ENCODE measurements at places on chromosomes 11 and 22. TPM values are rescaled to one million over a fixed set of nuclear protein-coding genes. Genes with fewer than 3 reads are reported as not detected.

The MLC1 gene
- total RNA-seq, result 0.16 TPM

The C11orf21 gene
- total RNA-seq, result 1.4 TPM

The VWA5A gene
- 24.5 TPM for total RNA-seq

DNA sequence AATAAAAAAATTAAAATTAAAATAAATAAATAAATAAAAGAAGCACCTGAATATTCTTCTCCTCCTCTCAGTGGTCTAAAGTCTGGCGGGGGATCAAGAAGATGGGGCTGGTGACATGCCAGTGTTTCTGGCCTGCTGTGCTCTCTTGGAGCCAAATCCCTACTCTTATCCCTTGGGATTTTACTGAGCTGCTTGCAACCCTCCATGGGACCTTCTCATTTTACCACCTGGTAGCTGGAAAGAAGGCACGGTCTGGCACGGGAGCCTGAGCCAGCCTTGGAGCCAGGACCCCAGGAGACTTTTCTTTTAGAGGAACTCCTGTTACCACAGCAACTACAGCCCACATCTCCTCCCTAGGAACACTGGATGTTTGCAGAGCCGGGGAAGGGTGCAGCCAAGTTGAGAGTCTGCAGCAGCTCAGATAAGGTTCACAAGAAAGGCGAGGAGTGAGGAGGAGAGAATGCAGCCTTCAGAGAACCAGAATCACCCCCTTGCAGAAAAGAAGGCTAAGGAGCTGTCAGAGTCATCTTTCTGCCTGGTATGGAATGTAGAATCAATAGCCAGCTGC, 21.4 kb downstream of the CD6 start:
- H3K36me3 ChIP-seq, result no peaks in the 10 kb centered on the region
- H3K27ac ChIP-seq, result no peak overlapping the region
- H3K27me3 ChIP-seq, result no peaks in the 10 kb centered on the region
- DNase-seq, result peak; percentile 38
- H3K4me3 ChIP-seq, result no peak overlapping the region

GRCh38 chr22:37260901-37261336, 16.9 kb upstream of the RAC2 start:
- DNase-seq, result peak; percentile 76
- no peaks in the 10 kb centered on the region for H3K27me3 ChIP-seq
- H3K4me1 ChIP-seq, result no peaks in the 10 kb centered on the region
- no peak overlapping the region for H3K4me3 ChIP-seq
- H3K36me3 ChIP-seq, result no peaks in the 10 kb centered on the region
- H3K27ac ChIP-seq, result no peak overlapping the region

- no peaks in the 10 kb centered on the region for H3K27me3 ChIP-seq
- no peaks in the 10 kb centered on the region for H3K36me3 ChIP-seq
- no peaks in the 10 kb centered on the region for H3K4me1 ChIP-seq
- peak; percentile 42 for DNase-seq
- no peak overlapping the region for H3K27ac ChIP-seq
Measured at GRCh38 chr11:3202305-3202704, 16.3 kb downstream of the MRGPRG start.

- H3K27ac ChIP-seq, result no peak overlapping the region
- DNase-seq, result peak; percentile 64
- no peaks in the 10 kb centered on the region for H3K4me1 ChIP-seq
- no peaks in the 10 kb centered on the region for H3K27me3 ChIP-seq
- H3K4me3 ChIP-seq, result peak overlapping the region; percentile 69
- no peaks in the 10 kb centered on the region for H3K36me3 ChIP-seq
Measured at GRCh38 chr11:67022341-67022933, 497 bp upstream of the SYT12 start.
